HepG2 (cell line): ENCODE measurements at places on chromosomes 2 and 18. TPM values are rescaled to one million over a fixed set of nuclear protein-coding genes. Genes with fewer than 3 reads are reported as not detected.

Gene KCNG2
- total RNA-seq, result not detected in 2 replicates

Gene SESTD1
- 74.4 and 105 TPM in 2 replicates for total RNA-seq

Gene SH3YL1
- total RNA-seq, result 8.8 and 13.0 TPM in 2 replicates

Gene RAPGEF4
- 0.91 TPM in 2 replicates for total RNA-seq

Gene CHRNG
- not detected in 2 replicates for total RNA-seq

Gene ALK
- total RNA-seq, result not detected in 2 replicates

Gene MTIF2
- 92.1 and 118 TPM in 2 replicates for total RNA-seq

Gene SLC16A14
- total RNA-seq, result not detected in 2 replicates

Gene DSG1
- not detected in 2 replicates for total RNA-seq

Gene KCTD18
- 7.0 and 7.1 TPM in 2 replicates for total RNA-seq

Gene AFTPH
- total RNA-seq, result 36.8 and 45.9 TPM in 2 replicates

Gene PRSS56
- not detected in 2 replicates for total RNA-seq

Gene LRRTM4
- total RNA-seq, result 0.62 and 1.2 TPM in 2 replicates

Gene SP3
- 132 and 171 TPM in 2 replicates for total RNA-seq

Gene CSRNP3
- total RNA-seq, result not detected in 2 replicates

Gene DSC2
- total RNA-seq, result 19.6 and 24.9 TPM in 2 replicates

Gene MYOM1
- total RNA-seq, result 0.46 and 1.0 TPM in 2 replicates

Gene ZNF396
- total RNA-seq, result 0.75 and 1.6 TPM in 2 replicates

Gene SLC9A2
- total RNA-seq, result 0.02 TPM in 1 of 2 replicates, not detected in the other

Gene MOGAT1
- 1.3 and 4.3 TPM in 2 replicates for total RNA-seq

Gene RGPD3
- 0.24 and 0.53 TPM in 2 replicates for total RNA-seq
